Muscle of arm (tissue), 14 donors: ENCODE measurements at places on chromosomes 12 and 14. TPM values are rescaled to one million over a fixed set of nuclear protein-coding genes. Genes with fewer than 3 reads are reported as not detected.

DNA sequence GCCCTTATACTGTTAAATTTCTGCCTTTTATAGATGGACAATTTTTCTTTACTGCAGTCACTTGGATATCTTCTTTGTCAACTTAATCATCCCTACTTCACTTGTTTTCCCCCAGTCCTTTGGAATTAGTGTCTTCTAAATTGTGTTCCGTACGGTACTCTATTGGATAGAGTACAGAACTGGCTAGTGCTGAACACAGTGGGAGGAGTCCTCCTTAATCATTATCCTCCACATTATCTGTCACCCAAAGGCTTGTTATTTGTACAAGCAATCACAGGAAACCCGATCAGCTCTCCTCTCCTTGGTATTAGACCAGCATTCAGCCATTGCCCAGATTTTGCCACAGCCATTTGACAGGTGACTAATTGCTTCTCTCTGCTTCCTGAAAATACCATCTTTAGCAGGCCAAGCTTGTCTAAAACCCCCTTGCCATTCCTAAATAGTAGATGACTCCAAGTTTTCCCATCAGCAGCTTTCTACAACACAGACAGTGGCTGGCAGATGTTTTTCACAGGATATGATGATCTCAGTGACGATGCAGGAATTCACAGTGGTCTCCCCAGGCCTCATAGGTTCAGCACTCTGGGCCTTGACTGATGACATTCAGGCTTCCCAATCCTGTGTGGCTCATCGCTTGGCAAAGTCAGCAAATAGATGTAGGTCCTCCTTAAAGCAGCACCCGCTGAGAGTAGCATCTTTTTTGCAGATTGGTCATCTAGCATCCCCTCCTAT lies 216.0 kb upstream of the RGS6 start:
- DNase-seq: no peak

DNA sequence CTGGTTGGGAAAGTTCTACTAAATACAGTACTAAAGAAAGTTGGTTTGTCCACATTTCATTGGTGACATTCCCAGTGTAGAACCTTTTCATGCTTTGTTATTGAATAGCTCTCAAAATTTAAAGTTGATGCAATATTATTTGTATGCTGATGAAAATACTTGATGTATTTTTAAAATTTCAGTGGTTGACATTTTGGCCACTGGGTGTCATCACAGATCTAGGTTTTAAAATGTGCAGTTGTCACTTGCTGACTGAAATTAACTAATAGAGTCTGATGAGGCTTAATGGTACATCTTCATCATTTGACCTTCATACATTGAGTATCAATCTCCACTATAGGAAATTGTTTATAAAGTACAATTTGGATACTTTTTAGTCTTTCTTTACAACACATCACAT lies 37.1 kb downstream of the CMAS start:
- DNase-seq: peak; percentile 43

GRCh38 chr14:31207287-31207754 lies 272 bp downstream of the HECTD1 start:
- peak; percentile 77 for DNase-seq

- DNase-seq: no peak
Measured at GRCh38 chr12:89243771-89244170, 108.5 kb downstream of the DUSP6 start.

DNA sequence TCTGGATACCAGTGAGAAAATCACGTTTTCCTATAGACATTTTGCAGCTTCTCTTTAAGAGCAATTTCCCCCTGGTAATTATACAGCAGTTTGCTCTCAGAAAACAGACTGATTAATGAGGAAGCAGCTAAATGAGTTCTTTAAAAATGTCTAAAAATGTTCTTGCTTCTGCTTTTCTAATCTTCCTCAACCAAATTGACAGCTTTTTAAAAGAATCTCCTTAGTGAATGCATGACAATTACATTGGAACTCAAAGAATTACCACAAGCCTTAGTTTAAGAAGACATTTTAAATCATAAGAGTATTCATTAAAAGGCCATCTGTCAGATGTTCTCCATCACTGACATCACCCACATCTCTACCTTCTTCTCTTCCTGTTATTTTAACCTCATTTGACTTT lies 135.8 kb upstream of the PLXNC1 start:
- no peak for DNase-seq

DNA sequence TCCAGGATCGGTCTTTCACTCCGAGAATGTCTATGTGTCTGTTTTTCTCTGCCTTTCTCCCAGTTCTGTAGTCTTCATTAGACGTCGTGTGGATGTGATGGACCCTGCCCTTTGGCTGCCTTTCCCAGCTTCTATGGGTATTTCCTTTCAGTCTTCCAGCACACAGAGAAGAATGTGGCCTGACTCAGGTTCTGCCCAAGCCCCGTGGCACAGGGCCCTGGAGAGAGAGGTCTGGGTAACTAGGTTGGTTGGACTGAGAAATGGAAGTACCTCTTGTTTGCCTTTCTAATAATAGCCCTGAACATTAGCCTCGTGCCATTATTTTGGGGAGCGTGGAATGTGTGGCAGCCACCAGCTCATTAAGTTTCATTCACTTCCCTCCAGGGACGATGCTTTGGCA lies 3.8 kb downstream of the FOXJ2 start:
- DNase-seq: no peak

DNA sequence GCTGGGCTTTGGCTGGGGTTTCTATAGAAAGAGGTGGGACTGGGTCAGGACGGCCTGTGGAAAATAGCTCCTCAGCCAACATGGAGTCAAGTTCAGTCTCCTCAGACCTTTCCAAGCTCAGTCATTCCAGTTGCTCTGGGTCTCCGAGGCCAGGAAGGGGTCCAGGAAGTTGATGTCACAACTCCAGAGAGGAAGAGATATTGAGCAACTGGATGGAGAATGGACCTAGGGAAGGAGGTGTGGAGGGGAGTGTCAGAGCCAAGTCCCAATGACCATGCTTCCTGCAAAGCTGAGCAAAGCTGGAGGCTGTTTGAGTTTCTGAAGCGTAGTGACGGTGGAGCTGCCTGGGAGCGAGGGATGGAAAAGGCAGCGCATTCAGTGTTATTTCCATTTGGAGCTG lies 86.1 kb downstream of the SLC24A4 start:
- peak; percentile 96 for DNase-seq

DNA sequence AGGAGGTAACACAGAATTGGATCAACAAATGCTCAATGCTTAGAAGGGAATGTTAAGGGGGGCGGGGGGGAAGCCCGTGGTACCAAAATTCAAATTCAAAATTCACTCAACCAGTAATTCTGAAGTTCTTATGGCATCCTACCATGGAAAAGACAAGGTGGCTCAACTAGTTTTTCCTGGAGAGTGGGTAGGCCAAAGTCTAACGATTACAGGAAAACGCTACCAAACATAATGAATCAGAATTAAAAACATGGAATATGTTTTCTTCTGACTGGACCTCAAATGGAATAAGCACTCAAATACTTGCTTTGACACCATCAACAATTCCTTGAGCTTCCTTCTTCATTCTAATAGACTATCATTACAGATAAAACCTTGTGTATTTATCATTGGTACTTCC lies 2.3 kb downstream of the NACA start:
- no peak for DNase-seq

The PLEK2 gene
- 2.5 TPM for polyA plus RNA-seq

GRCh38 chr12:58341791-58342190 lies 400.4 kb downstream of the ATP23 start:
- peak; percentile 66 for DNase-seq

- DNase-seq: no peak
Measured at GRCh38 chr12:3140284-3140683, 63.1 kb downstream of the TSPAN9 start.

The ANO2 gene
- polyA plus RNA-seq: 4.4 TPM
